ENCODE measurements at places on chromosomes 7 and 10.
A peak's percentile ranks its signal among the peaks of the same experiment; 100 is the strongest.

DNA sequence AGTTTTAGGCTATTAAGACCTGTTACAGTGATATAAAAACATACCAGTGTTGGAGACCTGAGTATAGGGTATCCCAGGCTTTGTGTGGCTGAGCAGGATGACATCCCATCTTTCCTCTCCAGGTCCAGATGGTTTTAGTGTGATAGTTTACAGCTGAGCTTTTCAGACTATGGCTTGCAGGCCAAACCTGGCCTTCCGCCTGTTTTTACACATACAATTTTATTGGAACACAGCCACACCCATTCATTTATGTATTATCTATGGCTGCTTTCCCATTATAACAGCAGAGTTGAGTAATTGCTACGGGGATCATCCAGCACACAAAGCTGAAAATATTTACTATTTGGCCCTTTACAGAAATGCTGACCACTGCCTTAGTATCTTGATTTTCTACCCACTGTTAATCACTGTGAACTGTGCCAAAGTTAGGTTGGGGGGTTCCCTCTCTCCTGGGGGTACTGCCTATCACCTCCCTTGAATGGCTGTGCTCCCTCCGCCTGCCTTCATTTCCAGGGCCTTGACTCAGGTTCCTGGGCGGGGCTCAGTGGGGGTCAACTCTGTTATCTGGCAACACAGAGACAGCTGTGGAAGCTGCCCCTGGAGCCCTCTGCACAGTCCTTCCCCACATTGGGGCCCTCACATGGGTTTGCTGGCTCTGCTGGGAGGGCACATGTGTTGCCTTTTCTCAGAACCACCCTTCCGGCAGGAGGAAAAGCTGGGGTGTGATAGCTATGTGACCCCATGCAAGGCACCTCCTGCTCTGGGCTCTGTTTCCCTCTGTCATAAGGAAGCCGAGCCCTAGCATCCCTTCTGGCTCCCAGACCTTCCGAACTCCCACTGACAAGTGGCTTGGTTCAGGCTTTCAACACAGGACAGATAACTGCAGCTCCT, 40.3 kb upstream of the SH2D4B start:
- peak; percentile 58 for DNase-seq

GRCh38 chr10:95693071-95693667, 558 bp downstream of the TCTN3 start:
- DNase-seq, result no peak

- DNase-seq, result no peak
Observed at GRCh38 chr10:46301056-46301645, 14.4 kb downstream of the ANTXRL start.

- DNase-seq, result no peak
Observed at GRCh38 chr10:12768156-12769100, 233.1 kb downstream of the CCDC3 start.

- DNase-seq, result peak; percentile 6
Observed at GRCh38 chr7:69208848-69209247, 389.4 kb upstream of the AUTS2 start.

GRCh38 chr10:10644676-10645385, 372.8 kb upstream of the CELF2 start:
- DNase-seq, result no peak

DNA sequence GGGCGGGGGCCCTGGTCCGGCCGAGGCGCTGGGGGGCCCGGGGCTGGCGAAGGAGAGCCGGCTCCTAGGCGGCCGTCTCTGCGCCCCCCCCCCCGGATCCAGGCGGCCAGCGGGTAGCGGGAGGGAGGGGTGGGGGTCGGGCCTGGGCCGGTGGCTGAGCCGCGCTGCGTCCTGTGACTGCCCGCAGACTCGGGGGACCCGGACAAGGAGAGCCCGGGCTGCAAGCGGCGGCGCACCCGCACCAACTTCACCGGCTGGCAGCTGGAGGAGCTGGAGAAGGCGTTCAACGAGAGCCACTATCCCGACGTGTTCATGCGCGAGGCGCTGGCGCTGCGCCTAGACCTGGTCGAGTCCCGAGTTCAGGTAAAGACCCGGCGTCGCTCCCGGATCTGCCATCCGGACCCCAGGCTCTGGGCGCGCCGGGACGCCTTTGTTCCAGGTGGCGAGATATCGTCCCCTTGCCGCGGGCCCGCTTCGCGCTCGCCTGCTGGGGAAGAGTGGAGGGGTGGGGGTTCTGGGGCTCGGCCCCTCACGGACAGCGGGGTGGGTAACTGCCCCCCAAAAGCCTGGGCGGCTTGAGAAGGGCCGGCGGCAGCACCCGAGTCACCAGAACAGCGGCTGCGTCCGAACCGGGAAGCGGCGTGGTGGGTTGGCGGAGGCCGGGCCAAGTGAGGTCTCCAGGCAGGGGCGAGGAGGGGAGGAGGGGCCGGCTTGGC, 819 bp downstream of the UNCX start:
- DNase-seq, result no peak

- DNase-seq, result no peak
Observed at GRCh38 chr10:132701846-132702190, 84.1 kb downstream of the NKX6-2 start.

GRCh38 chr7:40019558-40019957, 69.5 kb downstream of the CDK13 start:
- no peak for DNase-seq

- DNase-seq, result no peak
Observed at GRCh38 chr7:73972614-73973013, 55.4 kb upstream of the ELN start.

- DNase-seq, result no peak
Observed at GRCh38 chr10:79165070-79165778, 96.5 kb downstream of the ZMIZ1 start.

GRCh38 chr10:34628174-34628796, 186.8 kb downstream of the PARD3 start:
- no peak for DNase-seq

GRCh38 chr7:17194656-17195055, 103.8 kb upstream of the AHR start:
- DNase-seq, result peak; percentile 54

- DNase-seq, result no peak
Observed at GRCh38 chr10:127989481-127990012, 82.6 kb downstream of the PTPRE start.

DNA sequence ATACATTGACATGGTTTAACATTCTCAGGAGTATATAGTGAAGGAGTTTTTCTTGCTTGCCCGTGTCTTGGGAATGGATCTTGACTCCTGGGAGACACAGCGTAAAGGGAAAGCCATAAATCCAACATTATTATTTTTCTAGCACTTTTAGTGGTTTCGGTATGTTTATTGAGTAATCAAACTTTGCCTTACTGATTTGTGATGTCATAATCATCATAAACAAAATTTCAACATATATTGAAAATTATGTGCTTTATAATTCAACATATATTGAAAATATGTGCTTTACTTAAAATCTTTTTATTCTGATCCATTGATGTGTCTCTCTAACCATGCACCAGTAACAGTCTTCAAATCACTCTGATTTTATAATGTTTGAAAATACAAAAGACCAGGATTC, 20.2 kb upstream of the OR2A5 start:
- no peak for DNase-seq

- DNase-seq, result no peak
Observed at GRCh38 chr7:103687272-103687671, 241.3 kb upstream of the SLC26A5 start.

Measured in suppressor macrophage (primary cell).